Camera-type eye (tissue), 1 donor: ENCODE measurements at places on chromosomes 7 and 10. TPM values are rescaled to one million over a fixed set of nuclear protein-coding genes. Genes with fewer than 3 reads are reported as not detected.

NPFFR1 gene
- total RNA-seq: 9.1 TPM

SEMA3E gene
- total RNA-seq: 9.2 TPM

GRM3 gene
- total RNA-seq: 7.2 TPM

CASD1 gene
- total RNA-seq: 95.9 TPM

STRIP2 gene
- total RNA-seq: 19.6 TPM

ARMC3 gene
- 0.77 TPM for total RNA-seq
